ENCODE measurements at places on chromosomes 7 and 10.

DNA sequence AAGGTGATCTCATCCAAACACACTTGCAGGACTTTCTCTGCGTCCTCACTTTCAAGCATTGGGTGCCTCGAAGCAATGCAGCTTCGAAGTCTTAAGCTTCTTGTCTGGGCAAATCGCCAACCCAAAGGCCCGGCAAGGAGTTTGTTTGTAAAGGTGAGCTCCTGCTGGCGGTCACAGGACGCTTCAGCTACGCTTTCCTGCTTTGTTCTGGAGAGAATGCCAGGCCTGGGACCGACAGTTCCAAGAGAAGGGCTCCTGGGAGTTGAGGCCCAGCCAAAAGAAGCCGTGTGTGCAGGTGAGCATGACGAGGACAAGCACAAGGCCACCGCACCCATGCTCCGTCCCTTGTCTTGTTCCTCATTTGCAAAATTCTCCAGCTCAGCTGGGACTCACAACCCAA is 106.6 kb upstream of the DOCK1 start:
- no peak for DNase-seq

GRCh38 chr10:132001238-132001972 is 19.7 kb upstream of the BNIP3 start:
- no peak for DNase-seq

- DNase-seq, result no peak
Observed at GRCh38 chr10:34633374-34633773, 181.7 kb downstream of the PARD3 start.

GRCh38 chr7:8724080-8724718 is 290.8 kb downstream of the NXPH1 start:
- no peak for DNase-seq

DNA sequence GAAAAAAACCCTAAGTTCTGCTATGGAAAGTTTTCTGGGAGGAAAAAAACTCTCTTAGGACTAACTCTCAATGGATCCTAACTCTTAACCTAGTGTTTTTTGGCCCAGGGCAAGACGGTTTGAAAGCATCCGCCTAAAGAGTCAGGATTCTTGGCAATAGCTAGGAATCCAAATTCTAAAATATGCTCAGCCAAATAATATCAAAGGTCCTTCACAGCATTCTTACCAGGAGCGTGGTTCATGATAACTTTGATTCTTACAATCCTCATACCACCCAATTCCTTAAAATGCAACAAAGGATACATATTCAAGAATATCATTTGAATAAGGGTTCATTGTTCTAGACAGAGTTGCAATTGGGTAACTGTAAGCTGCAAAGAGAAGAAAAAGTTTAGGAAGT is 21.3 kb downstream of the CPA1 start:
- DNase-seq, result no peak

DNA sequence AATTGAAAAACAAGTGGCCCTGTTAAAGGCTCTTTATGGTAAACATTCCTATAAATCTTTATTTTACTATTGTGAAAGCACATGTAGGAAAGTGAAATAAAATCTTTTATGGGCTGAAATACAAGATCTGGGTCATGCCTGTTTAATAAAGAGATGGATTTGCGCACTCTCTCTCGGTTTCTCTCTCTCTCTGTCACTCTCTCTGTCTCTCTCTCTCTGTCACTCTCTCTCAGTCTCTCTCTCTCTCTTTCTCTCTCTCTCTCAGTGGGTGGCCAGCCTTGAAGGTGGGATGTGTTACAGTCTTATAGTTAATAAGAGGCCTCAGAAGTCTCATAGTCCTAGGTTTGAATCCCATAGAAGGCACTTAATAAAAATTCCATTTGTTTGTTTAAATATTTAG is 2.4 kb downstream of the TAC1 start:
- DNase-seq, result no peak

DNA sequence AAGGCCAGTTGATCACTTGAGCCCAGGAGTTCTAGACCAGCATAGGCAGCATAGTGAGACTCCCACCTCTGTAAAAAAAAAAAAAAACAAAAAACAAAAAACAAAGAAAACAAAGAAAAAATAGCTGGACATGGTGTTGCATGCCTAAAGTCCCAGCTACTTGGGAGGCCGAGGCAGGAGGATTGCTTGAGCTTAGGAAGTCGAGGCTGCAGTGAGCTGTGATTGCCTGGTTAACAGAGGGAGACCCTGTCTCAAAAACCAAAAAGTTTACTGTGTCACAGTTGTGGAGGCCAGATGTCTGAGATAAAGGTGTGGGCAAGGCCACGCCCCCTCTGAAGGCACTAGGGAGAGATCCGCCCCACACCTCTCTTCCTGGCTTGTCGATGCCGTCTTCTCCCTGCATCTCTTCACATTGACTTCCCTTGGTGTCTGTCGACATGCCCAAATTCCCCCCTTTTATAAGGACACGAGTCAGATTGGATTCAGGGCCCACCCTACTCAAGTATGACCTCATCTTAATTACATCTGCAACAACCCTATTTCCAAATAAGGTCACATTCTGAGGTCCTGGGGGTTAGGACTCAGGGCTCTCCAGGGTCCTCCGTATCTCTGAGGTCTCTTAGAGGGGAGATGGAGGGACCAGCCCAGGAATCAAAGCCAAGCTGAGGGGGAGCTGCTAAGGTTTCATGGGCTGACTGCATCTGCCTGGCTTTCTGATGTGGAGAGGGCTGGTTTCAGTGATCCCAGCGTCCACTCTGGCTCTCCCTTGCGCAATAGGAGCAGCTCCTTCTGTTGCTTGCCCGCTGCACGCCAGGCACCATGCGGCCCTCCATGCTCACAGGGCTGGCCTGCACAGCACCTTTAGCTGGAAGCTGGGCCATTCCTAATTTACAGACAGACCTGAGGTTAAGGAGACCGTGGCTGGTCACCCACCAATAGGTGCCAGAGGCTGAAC is 23.1 kb downstream of the AGAP3 start:
- DNase-seq, result no peak

GRCh38 chr7:77442636-77443035 is 26.5 kb upstream of the GSAP start:
- DNase-seq, result no peak

- DNase-seq, result no peak
Observed at GRCh38 chr7:14069961-14070360, 80.5 kb upstream of the ETV1 start.

DNA sequence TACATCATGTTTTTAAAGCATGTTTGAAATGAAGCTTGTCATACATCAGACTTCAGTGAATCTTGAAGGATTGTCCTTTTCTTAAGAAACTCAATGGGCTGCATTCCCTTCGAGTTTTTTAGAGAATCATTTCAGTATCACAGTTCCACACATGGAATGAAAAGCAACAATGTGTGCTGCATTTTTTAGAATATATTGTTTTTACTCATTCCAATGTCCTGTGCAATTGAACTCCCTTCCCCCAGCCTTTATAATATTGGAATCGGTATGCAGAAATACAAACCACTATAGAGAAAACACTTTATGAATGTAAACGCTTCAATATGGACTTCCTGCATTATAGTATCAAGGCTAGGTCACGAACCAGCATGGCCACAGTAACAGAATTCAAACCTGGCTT is 634.4 kb downstream of the GATA3 start:
- DNase-seq, result no peak

DNA sequence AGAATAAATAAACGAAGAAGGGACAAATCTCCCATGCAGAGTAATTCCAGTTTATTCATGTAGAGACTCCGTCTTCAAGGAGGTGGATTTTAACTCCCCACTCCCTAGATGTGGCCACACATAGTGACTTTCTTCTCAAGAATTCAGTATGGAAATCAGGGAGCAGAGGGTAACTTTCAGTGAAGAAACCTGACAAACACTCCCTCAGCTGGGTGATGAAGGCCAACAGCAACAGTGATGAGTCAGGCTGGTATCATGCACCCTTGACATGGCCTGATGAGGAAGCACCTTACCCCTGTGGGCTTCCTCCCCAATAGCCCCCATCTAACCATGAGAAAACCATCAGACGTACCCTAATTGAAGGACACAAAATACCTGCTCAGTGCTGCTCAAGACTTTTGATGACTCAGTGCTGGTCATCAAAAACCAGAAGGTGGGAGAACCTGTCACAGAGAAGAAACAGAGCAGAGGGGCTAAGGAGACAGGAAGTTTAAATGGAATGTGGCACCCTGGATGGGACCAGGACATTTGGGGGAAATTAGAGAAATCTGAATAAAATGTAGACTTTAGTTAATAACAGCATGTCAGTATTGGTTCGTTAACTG is 50.6 kb downstream of the ADAMTS14 start:
- DNase-seq, result no peak

DNA sequence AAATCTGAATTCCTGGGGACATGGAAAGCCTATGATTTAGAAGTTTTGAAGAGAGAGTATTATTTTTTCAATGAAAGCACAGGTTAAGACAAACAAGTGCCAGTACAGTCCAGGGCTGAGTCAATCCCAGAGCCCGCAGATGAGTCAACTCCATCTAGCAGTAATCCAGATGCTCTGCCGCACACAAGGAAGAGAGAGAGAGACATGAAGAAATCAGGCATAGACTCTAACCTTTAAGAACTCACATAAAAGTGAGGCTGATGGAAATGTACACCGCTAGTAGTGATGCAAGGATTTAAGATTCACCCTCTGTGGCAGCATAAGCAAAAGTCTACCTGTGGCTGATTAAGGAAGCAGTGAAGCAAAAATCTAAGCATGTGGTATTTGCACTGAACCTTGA is 651.5 kb downstream of the TNS3 start:
- DNase-seq, result no peak

DNA sequence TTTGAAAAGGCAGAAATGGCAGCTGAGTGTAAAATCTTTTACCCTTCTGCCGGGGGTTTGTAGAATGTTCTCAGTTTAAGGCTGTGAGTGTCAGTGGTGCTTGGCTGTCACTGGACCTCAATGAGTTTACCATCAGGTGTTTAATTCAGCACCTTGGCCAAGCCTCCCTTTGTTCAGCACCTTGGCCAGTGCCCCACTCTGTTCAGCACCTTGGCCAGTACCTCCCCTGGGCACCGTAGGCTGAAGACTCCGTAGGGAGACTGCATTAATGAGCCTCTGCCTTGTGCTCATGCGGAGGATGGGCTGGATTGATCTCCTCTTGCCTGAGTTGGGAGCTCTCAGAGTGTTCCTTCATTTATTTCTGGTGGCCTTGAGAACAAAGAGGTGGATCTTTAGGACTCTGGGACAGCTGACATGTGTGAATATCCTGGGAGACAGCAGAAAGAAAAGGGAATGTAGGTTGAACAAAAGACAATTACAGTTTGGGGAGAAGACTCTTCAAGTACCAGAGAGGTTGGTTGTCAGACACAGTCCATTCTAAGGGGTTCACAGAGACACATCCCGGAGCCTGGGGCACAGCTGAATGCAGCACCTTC is 1.6 kb downstream of the FAM24A start:
- DNase-seq, result no peak

GRCh38 chr7:51123322-51124019 is 193.1 kb downstream of the COBL start:
- peak; percentile 11 for DNase-seq

DNA sequence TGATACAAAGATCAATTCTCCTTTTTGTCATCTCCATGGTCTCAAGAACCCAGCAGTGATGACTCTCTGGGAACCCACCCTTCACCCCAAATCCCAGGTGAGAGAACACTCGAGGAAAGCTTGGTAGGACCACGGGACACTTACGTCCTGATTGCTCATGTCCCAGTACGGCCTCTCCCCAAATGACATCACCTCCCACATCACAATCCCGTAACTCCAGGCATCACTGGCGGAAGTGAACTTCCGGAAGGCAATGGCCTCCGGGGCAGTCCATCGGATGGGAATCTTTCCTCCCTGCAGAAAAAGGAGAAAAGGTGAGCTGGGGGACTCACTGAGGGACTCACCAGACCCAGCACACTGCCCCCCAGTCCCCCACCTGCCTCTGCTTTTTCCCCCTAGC is 21.0 kb downstream of the EPHB4 start:
- DNase-seq, result no peak

- no peak for DNase-seq
Observed at GRCh38 chr10:34760606-34761005, 54.5 kb downstream of the PARD3 start.

DNA sequence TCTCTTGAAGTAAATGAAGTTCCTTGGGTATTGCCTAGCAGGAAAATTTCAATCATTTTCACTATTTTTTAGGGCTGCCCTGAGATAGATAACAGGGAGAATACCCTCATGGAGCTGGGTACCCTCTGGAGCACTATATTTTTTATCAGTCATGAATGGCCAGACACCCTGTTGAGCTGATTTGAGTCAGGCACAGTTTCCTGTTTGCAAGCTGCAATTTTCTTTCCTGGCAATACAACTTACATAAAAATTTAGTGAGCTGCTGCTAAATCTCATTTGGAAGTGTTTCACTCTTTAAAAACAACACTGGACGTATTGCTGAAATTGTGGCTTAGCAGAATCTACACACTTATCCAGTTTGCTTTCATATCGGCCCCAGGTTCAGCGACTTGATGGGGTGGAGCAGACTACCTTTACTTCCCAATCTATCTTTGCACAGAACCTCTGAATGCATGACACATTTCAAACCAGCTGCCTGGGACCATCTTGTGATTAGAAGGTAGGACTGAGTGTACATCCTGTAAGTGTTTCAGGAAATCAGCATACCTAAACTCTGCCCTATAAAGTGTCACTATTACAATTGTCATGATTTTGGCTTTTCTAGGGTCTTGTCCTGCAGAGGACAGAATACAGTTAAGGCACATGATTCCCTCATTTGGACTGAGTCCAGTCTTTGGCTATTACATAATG is 125.7 kb upstream of the FAM3C start:
- DNase-seq, result no peak

DNA sequence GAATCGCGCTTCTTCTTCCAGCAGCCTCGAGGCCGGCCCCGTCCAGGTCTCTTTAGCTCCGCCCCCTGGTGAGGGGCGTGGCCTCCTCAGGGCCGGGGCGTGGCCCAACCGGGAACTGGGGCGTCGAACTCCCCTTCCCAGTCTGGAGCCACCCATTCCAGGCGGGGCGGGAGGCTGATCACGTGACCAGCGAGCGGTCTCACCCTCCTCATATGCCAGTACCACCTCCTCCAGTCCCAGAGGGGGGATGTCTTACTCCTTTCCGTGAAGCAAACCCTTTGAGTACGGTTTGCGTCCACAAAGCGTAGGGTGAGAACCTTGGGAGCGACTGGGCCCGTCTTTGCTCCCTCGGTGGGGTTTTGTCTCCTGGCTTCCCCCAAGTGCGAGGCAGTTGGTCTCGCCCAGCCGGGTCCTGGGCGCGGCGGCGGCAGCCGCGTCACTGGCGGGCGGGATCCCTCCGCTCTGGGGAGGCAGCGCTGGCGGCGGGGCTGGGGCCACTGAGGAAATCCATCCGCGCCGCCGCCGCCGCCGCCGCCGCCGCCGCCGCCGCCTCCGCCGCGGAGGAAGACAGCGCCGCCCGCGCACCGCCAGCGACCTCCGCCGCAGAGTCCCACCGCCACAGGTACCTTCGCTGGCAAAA is at the start of gene GNB2:
TSS of gene GNB2 (plus strand) at position 439 of the 640 bp plus-strand sequence. CDS start 2,526 bp downstream, outside the sequence.
- DNase-seq, result peak; percentile 95

DNA sequence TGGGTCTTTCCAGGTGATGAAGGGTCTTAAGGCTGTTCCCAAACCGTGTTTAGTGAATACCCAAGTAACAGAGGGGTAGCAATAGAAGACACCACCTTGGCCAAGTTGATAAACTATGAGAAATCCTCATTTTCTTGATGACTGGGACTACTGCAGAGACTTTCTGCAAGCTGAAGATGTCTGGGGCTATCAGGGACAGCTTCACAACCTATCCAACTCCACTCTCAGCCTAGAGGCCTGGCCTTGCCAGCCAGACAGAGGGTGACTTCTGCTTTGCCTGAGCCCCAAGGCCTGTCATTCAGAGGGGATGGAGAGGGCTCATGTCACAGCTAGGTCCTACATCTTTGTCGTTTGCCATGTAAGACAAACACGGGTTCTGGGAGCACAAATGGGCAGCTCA is 255.9 kb upstream of the GRB10 start:
- no peak for DNase-seq
